ENCODE measurements at places on chromosomes 1 and 21.

GRCh38 chr1:201108614-201109013 lies 3.6 kb downstream of the CACNA1S start:
- no peak for DNase-seq

DNA sequence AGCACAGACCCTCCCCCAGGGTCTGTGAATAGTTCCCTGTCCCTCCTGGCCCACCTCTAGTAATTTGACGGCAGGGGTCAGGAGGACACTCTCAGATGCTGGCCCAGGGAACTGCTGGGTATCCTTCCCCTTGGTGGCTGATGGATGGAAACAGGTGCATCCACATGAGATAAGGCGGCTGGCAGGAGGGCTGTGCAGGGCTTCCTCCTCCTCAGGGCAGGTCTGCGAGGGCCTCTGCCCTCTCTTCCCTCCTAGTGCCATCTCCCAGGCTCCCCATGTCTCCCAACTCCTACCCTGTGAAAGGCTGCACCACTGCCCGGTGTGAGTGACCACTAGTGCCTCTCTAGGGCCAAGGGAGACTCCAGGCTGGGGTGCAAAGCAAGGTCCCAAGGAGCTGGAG lies 123.9 kb downstream of the GLIS1 start:
- DNase-seq: peak; percentile 5

GRCh38 chr1:241424480-241424971 lies 67.5 kb upstream of the RGS7 start:
- peak; percentile 41 for DNase-seq

DNA sequence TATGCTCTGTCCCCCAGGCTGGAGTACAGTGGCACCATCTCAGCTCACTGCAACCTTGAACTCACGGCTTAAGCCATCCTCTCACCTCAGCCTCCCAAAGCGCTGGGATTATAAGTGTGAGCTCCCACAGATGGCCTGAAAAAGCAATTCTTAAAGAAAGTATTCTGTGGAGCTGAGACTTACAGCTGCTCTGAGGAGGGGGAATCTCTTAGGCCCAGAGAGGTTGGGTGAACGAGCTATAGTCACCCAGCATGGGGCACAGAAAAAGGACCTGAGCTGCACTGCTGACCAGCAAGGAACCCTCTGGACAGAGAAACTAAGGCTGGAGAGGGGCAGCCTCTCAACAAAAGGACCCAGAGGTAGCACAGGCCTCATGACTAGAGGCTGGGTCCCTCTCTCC lies 1.3 kb downstream of the PAQR7 start:
- no peak for DNase-seq

DNA sequence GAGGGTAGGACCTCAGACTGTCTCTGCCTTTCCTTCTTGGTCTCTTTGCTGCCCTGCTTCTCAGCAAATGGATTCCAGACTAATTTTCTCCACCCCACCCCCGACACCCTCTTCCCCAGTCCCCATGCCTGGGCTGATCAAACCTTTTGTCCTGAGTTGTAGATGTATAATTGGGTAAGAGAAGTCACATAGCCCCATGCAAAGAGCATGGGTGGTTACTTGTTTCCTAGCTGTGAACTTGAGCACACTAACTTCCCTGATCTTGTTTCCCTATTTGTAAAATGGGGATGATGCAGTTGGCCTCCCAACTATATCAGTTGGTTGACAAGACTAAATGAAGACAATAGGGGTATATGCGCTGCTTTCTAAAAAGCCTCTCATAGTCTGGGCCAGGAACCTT lies 9.2 kb downstream of the PADI6 start:
- no peak for DNase-seq

DNA sequence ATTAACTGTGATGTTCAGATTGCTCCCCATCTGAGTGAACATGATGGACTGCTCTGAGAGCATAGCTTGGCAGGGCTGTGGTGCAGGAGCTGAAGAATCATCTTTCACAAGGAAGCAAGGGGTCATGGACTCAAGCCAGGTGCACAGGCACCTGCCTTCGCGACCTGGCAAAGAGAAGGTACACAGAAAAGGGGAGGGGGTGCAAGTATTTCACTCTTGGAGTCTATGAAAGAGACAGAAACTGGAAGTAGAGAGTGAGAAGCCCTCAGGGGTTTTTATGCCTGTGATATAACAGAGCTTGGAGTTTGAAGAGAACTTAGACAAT lies 232.6 kb upstream of the PLXNA2 start:
- DNase-seq: no peak

DNA sequence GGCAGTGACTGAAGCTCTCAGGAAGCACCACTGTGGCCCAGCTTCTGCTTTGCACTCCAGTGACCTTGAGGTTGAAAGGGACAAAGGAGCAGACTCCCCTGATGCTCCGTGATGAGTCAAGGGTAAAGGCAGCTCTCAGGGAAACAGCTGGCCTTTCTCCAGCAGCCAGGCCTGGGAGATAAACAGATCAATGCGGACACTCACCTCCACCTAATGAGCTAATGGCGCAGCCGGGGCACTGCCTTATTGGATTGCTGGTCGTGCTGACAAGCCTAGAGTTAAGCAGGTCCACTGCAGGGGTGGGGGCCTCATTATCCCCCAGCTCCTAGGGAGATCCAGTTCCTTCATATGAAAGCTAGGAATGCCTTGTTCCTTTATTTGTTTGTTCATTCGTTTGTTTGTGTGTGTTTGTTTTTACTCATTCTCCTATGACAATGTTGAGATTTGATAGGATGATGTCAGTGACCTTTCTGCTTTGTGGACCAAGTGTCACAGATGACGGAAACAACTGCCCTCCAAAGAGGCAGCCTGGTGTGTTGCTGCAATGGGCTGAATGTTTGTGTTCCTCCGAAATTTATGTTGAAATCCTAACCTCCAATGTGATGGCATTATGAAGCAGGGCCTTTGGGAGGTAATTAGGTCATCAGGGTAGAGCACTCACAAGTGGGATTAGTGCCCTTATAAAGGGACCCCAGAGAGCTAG lies 141.4 kb upstream of the BEND5 start:
- no peak for DNase-seq

DNA sequence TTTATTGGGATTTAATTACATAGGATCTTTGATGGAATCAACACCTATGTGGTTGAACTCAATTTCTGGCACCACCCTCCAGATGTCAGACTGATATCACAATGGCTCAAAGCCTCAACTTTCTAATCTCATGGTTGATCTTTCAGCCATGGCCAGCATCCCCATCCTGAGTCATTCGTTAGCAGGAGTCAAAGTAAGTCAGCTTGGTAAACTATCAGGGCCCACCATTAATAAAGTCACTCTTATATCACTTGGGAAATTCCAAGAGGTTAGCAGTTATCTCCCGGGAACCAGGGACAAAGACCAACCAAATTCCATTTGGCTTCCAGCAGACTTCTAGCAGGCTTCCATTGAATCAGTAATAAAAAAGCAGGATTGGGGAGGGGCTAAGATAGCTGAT lies 50.7 kb upstream of the TNFSF4 start:
- DNase-seq: no peak

DNA sequence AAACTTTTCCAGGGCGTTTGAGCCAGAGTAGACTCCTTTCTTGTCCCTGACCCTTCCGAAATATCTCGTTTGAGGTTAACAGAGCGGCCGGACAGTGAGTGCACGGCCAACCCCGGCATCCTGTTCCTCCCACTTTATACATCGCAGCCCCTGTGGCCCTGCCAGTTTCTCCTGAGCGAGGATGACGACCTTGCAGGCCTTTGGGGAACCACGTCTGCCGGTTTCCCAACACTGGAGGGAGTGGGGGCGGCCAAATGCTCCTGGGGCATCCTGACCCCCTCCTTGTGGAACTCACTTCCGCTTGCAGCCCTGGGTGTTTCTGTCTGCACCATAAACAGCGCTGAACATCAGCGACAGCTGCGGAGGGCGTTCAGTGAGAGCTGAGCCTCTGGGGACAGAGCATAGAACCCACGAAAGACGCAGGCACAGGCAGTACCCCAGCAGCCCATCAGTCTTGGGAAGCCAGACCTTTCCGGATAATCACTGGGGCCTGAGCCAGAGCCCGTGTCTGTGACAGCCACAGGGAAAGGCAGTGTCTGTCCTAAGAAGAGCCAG lies 4.8 kb upstream of the KCNAB2 start:
- no peak for DNase-seq

DNA sequence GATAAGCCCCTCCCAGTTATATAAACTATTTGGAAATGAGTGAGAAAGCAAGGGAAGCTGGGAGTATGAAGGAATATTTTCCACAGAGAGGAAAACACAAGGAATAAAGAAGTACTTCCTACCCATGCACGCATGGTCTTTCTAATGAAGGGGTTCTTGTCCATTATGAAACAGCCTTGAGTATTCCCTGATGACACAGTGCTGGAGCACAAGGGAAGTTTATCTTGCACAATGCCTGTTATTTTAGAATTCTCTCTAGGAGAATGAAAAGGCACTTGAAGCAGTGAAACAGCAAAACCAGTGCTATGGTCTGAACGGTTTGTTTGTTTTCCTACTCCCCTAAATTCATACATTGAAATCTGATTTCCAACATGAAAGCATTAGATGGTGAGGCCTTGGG lies 38.6 kb upstream of the ADAMTS1 start:
- DNase-seq: no peak

GRCh38 chr1:41647221-41648135 lies 163.0 kb upstream of the EDN2 start:
- DNase-seq: no peak

GRCh38 chr1:46596846-46597245 lies 7.2 kb downstream of the MKNK1 start:
- no peak for DNase-seq

GRCh38 chr1:217230412-217230811 lies 400.5 kb downstream of the GPATCH2 start:
- DNase-seq: no peak

DNA sequence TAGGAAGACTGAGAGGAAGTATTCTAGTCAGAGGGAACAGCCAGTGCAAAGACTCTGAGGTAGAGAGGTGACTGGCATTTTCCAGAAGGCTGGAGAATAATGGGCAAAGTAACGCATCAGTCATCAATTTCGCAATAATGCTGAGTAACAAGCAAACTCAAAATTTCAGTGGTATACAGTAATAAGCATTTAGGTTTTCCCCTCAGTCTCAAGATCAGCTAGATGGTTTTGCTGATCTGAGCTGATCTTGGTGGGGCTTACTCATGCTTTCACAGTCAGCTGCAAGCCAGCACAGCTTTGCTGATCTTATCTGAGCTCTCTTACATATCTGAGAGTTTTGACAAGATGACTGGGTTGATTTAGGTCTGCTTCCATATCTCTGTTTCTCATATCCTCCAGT lies 108.7 kb downstream of the TSEN15 start:
- no peak for DNase-seq

DNA sequence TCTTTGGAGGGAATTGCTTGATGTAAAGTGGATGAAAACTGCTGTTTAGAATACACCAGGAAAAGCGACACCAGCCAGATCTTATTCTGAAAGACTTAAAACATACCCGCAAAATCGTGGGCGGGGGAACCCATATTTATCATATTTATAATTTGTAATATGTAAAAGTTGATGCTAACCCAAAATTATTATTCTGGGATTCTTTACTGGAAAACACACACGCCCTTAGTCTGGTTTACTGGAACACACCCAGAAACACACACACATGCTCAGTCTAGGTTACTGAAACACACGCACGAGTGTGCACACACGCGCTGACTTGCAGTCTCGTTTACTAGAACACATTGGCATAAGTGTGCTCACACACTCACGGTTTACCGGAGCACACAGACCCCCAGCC lies 32.5 kb downstream of the ATP5PO start:
- no peak for DNase-seq

- no peak for DNase-seq
These were observed 39.9 kb downstream of the EPHA2 start for GRCh38 chr1:16116002-16116401.

GRCh38 chr21:45629046-45629981 lies 14.2 kb upstream of the PCBP3 start:
- no peak for DNase-seq

- no peak for DNase-seq
These were observed 62.9 kb downstream of the GADD45A start for GRCh38 chr1:67747671-67748546.

DNA sequence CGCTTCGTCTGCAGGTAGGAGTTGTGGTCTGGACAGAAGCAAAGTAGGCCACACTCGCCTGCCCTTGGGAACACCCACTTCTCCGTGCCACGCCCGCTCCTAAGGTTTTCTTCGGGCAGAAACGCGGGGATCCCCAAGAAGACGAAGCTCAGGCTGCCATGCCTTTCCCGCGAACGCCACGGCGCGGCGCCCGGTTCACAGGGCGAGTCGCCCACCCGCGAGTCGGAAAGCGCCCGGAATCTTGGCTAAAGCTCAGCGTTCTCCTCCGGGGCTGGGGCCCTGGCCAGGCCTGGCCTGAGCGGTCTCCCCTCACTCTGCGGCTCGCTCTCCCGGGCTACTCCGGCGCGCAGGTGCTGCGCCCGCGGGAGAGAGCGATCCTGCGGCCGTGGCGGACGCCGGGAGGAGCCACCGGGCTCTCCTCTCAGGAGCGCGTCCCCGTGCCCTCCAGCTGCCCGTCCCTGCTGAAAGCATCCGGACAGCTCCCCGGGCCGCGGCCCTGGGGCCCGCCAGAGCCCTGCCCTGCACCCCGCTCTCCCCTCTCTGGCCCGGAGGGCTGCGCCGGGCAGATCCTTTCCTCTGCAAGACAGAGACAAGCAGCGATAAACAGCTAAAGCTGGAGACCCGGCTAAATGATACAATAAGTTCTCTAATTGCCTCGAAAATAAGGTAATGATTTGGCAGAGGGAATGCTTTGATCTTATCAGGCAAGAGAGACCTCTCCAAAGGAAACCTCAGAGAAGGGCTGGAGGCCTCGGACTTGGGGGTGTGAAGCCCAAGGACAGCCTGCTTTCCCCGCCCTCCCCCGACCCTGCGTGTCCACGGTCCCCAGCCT lies 6.7 kb upstream of the WNT2B start:
- DNase-seq: peak; percentile 74

- peak; percentile 38 for DNase-seq
These were observed 26.7 kb downstream of the BTG3 start for GRCh38 chr21:17585875-17586450.

GRCh38 chr1:179441501-179441900 lies 75.7 kb downstream of the AXDND1 start:
- DNase-seq: no peak

- no peak for DNase-seq
These were observed 51.7 kb downstream of the SLC37A1 start for GRCh38 chr21:42565206-42565810.

DNA sequence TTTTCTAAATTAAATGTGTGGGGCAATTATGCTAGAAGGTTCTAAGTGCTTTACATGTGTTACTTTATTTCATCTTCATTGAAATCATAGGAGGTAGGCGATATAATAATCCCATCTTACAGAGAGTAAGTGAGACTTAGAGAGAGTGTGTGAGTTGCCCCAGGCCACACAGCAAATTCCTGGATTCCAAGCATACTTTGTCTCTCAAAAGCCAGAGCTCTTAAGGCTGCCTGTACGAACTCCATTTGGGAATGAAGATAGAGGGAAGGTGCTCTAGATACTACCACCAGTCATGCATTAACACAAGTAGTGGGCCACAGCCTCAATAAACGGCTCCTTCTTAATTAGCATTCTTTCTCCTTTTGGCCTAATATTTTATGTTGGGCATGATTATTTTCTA lies 170.1 kb downstream of the SIPA1L2 start:
- DNase-seq: no peak

- no peak for DNase-seq
These were observed 4.1 kb downstream of the CRYZ start for GRCh38 chr1:74728736-74729135.

Measured in D341Med (cell line).